ENCODE measurements at places on chromosomes 7 and 10.

DNA sequence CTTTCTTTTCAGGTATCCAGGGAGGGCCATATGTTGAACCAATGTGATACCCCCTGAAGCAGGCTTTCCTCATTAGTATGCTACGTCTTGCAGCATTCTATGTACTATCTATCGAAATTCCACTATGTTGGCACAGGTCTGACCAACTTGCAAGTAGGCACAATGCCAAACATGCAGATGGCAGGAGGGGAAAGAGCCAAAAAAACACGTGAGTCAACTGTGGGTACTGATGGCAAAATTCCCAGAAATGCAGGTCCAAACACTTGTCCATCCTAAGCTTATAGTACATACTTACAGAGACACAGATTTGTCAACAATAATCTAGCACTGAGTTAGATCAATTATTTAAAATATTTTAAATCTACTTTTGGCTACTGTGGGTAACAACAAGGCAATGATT lies 394.9 kb downstream of the DGKB start:
- no peak for DNase-seq

DNA sequence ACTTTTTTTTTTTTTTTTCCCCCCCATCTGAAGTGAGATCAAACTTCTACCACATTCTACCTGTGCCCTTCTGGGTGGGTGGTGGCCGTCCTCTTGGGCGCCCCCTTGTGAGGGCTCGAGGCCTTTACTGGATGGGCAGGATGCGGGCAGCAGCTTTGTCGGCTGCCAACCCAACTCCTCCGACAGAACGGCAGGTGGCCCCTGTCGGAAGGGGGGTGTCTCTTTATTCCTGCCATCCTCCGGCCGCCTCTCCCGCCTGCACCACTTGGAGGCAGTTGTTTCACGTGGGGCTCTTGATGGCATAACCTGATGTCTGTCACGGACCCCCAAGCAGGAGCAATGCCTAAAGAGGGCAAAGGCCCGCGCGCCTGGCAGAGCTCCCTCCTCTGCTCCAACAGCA lies 31.0 kb downstream of the AMZ1 start:
- no peak for DNase-seq

- peak; percentile 17 for DNase-seq
These were observed 11.3 kb upstream of the CTBP2 start for GRCh38 chr10:125171402-125172306.

GRCh38 chr7:125090596-125090995 lies 161.0 kb upstream of the POT1 start:
- DNase-seq = no peak

DNA sequence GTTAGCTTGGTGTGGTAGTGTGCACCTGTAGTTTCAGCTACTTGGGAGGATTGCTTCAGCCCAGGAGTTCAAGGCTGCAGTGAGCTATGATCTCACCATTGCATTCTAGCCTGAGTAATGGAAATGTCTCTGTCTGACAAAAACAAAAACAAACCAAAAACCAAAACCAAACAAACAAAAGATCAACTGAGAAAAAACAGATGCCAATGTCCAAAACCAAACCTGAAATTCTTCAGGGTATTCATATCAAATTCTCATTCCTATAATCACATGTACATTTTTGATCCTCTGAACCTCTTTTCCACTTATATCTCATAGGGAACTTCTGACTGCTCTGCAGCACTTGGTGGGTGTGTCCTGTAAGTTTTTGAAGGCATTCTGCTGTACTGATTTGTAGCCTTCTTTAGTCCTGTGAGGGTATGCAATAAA lies 87.0 kb downstream of the CDK6 start:
- no peak for DNase-seq

DNA sequence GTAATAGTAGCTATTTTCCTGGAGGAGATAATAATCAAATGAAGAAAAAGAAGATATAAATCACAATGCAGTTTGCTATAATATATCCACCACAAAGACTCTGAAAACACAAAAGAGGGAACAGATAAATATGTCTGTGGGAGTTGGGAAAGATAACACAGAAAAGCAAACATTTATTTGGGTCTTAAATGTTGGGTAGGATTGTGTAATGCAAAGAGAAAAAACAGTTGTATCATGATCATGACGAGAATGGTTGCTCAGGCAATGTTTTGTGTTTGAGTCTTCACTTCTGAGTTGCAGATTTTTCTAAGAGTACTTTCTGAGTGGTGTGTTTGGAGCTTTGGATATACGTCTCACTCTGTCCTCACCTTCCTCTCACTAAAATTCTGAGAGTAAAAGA lies 437.5 kb downstream of the TFEC start:
- DNase-seq = no peak

- DNase-seq = peak; percentile 75
These were observed at the start of gene ADCYAP1R1 for GRCh38 chr7:31051598-31052486. TSS of gene ADCYAP1R1 (plus strand) at chr7:31052308. CDS start at chr7:31063265, 10,957 bp downstream.

DNA sequence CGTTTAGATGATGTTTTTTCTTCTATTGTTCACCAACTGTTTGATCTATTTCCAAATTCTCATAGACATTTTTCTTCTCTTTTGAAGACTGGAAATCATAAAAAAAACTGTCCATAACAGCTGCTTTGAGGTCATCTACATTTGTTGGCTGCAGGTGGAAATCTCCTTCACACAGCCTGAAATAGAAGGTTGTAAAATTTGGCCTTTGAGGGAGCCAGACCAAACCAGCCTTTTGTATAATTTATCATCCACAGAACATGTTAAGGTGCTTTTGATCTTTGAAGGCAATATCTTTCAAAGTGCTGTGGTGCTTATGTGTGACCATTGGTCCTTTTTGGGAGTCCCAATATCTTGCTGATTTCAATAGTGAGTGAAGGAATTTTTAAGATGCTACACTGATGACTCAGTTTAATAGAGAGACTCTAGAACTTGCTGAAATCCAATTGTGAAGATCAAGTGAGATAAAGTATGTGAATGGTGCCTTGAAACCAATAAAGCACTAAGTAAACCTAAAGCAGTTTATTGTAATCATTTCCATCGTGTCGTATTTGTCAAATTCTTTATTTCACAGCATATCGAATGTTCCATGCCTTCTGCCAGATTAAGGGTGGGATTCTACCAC lies 5.4 kb downstream of the FERD3L start:
- no peak for DNase-seq

- no peak for DNase-seq
These were observed 18.4 kb upstream of the GPR146 start for GRCh38 chr7:1025743-1026581.

GRCh38 chr10:91339729-91340128 lies 70.4 kb upstream of the HECTD2 start:
- no peak for DNase-seq

DNA sequence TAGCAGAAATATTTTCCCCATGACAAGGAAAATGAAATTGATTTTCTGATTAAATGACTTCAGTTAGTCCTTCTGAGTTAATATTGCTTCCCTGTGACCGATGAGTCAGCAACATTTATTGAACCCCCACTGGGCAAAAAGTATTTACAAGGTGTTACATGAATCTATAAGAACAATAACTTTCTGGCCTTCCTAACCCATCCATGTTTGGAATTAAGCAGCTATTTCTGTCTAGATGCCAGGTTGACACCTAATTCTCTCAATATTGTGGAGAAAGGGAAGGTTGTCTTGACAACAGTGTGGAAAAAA lies 112.9 kb upstream of the JAZF1 start:
- DNase-seq = no peak

DNA sequence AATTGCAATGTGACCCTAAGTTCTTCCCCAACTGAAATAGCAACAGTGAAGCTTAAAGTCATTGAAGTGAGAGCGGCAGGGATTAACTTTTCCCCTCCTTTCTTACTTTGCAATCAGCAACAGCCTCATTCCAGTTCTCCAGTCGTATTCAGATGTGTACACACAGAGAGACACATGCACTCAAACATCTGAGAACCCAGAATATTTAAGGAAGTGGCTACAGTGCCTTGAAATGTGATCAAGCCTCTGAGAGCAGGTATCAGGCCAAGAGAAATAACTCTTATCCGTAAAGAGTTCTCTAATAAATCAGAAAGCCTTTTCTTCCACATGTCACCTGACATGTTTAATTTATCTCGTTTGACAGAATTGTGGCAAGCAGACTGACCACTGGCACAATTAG lies 388.9 kb upstream of the NPVF start:
- DNase-seq = no peak

DNA sequence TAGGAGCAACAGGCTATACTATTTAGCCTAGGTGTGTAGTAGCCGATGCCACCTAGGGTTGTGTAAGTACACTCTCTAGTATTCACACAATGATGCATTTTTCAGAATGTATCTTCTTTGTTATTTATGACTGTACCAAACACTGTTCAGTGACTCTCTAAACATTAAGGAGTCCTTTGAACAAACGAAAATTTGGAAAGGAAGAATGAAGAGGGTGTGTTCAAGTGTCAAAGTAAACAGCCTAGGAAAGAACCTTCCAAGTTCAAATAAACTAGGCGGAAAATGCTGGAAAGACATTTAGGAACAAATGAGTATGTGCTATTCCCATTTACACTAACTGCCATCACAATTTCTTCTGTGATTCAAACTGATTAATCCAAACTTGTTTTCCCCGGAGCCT lies 142.4 kb downstream of the CHCHD3 start:
- no peak for DNase-seq

DNA sequence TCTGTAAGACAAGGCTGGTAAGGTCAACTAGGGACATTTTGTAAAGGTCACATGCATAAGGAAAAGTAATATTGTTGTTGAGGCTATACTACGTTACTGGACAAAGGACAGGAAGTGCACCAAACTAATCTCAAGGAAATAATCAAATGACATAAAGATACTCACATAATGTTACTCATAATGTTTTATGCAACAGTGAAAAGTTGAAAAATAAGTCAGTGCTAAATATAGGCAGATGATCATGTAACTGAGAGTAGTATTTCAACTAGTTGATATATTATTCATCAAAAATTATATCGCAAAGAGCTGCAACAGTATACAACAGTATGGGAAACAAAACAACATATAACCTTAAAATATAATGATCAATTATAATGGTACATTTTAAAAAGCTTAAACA lies 215.7 kb downstream of the PTN start:
- DNase-seq = no peak

- DNase-seq = no peak
These were observed 7.2 kb downstream of the UPP1 start for GRCh38 chr7:48096273-48096672.

DNA sequence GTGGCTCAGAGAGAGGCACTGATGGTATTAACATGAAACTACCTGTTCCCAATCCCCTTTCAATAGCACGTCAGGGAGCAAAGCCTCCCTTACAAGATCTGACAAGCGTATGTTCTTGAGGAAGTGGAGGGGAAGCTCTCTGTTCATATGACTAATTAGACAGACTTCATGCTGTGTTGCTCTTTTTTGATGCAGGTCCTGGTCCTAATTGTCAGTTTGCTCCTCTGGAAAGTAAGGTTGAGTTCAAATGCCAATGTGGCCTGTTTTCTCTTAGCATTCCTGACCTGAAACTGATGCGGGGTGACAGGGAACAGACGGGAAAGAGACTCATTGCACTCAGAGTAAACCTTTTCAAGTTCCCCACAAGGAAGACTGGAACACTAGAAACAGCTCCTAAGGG lies 27.0 kb upstream of the TBX20 start:
- DNase-seq = no peak

- no peak for DNase-seq
These were observed 690.5 kb downstream of the PARD3 start for GRCh38 chr10:34124522-34125035.

GRCh38 chr7:131365838-131366237 lies 38.2 kb downstream of the MKLN1 start:
- DNase-seq = no peak

DNA sequence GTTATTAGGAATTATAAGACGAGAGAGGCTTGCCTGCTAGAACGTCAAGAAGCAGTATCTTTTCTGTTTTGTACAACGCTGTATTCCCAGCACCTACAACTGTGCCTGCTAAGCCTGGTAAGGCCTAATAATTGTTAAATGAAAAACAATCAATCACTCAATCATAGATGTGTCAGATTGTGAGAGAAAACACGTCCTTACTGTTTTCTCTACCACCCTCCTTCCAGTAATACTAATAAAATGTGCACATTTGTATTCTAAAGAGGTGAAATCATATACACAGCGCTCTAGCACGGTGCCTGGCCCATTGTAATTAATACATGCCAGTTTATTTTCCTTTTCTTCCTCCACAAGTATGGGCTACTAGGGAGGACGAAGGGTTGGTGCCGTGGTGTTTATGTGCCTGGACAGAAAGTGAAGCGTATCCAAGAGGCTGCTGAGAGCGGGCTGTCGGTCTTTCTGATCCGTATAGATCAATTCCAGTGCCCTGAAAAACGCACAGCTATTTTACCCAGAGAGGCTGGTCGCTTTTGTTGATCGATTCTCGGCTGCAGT lies 1.5 kb upstream of the AUTS2 start:
- no peak for DNase-seq

- DNase-seq = no peak
These were observed 1.2 kb upstream of the CALU start for GRCh38 chr7:128737867-128738385.

- no peak for DNase-seq
These were observed 150.9 kb downstream of the UBE2H start for GRCh38 chr7:129801882-129802281.

DNA sequence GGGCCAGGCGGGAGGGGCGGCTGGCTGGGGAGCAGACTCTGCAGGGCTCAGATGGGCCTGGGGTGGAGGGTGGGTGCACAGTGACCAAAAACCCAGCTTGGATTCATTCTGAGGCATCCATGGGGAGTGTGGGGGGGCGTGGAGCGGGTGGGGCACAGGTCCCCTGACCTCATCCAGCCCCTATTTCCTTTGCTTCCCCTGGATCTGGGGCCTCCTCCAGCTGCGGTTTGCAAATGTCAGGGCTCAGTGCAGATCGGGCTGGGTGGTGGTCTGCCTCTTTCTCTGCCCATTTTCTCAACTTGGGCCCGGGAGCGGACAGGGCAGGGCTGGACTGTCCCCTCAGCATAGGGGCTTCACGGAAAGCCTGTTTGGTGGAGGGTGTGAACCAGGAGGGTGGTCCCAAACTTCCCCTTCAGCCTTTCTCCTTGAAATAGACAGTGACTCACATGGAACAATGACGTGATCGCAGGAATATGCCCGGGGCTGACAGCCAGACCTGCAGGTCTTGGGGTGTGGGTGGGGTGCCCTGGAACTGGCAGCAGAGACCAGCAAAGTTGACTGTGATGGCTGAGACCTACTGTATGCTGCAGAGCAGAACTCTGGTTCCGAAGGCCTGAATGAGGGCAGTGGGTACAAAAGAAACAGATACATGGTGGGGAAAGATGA lies 72.9 kb upstream of the PODXL start:
- DNase-seq = no peak

GRCh38 chr7:140249036-140249806 lies 72.4 kb upstream of the KDM7A start:
- DNase-seq = no peak
